ENCODE measurements at places on chromosomes 1 and 21. TPM values are rescaled to one million over a fixed set of nuclear protein-coding genes. Genes with fewer than 3 reads are reported as not detected.
A peak's percentile ranks its signal among the peaks of the same experiment; 100 is the strongest.

DNA sequence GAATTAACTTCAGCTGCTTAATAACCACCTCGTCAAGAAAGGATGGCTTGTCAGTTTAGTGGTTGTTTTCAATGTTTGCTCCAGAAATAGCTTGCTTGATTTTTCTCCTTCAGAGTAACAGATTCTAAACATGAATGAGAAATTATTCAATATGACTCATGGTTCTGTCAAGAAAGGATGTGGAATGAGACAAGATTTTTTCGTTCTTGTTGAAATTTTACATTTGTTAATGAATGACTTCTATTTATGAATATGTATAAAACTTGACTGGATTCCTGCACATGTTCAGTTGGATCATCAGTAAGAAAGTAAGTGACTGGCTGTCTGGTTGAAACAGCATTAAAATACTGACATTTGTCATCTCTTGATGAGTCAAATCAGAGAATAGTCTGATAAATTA lies 38.3 kb downstream of the IFI44 start:
- H3K27me3 ChIP-seq = peaks cover 10% of the 10 kb centered on the region
- no peaks in the 10 kb centered on the region for H3K36me3 ChIP-seq
- H3K4me3 ChIP-seq = no peak overlapping the region
- no peak for DNase-seq
- H3K4me1 ChIP-seq = no peaks in the 10 kb centered on the region

GRCh38 chr1:194466706-194467105 lies 1280.3 kb upstream of the B3GALT2 start:
- H3K4me1 ChIP-seq = no peaks in the 10 kb centered on the region
- H3K4me3 ChIP-seq = no peak overlapping the region
- H3K27me3 ChIP-seq = peaks cover 5% of the 10 kb centered on the region
- no peak for DNase-seq

GRCh38 chr21:14771593-14771992 lies 225.5 kb upstream of the SAMSN1 start:
- H3K4me3 ChIP-seq = no peak overlapping the region
- no peak for DNase-seq
- no peaks in the 10 kb centered on the region for H3K4me1 ChIP-seq
- H3K27ac ChIP-seq = no peak overlapping the region
- H3K27me3 ChIP-seq = no peaks in the 10 kb centered on the region
- H3K36me3 ChIP-seq = no peaks in the 10 kb centered on the region

GRCh38 chr1:92705446-92705845 lies 79.5 kb downstream of the EVI5 start:
- peaks cover 3% of the 10 kb centered on the region for H3K27me3 ChIP-seq
- no peaks in the 10 kb centered on the region for H3K36me3 ChIP-seq
- DNase-seq = no peak
- H3K4me3 ChIP-seq = no peak overlapping the region
- no peak overlapping the region for H3K27ac ChIP-seq
- peaks cover 3% of the 10 kb centered on the region for H3K4me1 ChIP-seq

- H3K4me3 ChIP-seq = no peak overlapping the region
- H3K36me3 ChIP-seq = no peaks in the 10 kb centered on the region
- no peak for DNase-seq
- peaks cover 5% of the 10 kb centered on the region for H3K27me3 ChIP-seq
These were observed 51.3 kb downstream of the LGR6 start for GRCh38 chr1:202244841-202245261.

DNA sequence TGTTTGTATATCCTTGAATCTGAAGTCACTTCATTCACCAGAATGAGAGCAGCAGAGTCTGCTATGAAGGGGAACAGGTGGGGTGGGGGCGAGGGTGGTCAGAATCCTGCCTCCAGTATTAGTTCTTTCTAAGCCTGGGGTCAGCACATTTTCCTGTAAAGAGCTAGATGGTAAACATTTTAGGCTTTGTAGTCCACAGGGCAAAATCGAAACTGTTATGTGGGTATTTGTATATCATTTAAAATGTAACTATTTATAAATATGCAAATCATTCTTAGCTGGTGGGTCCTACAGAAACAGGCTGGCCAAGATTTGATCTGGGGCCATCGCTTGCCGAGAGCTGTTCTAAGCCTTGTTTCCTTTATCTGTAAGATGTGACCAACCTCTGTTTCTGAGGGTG lies 96.0 kb downstream of the IGSF21 start:
- H3K27ac ChIP-seq = no peak overlapping the region
- no peak for DNase-seq
- H3K36me3 ChIP-seq = no peaks in the 10 kb centered on the region
- peaks cover 25% of the 10 kb centered on the region for H3K27me3 ChIP-seq
- H3K4me3 ChIP-seq = no peak overlapping the region

DNA sequence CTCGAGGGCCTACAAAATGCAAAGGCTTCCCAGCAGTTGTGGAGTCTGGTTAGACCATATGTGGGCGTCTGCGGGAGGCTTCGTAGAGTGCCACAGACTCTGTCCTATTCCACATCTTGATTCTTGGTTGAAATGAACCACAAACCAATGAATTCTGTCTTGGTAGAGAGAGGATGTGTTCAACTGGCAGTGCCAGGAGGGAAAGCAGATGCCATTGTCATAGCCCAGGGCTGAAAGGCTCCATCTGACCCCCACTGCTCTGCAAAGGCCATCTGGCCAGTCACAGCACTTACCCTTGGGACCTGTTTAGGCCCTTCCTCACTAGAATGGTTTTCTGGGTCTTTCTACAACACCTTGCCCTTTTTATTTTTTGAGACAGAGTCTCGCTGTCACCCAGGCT lies 22.1 kb downstream of the ACOT11 start:
- no peaks in the 10 kb centered on the region for H3K27me3 ChIP-seq
- no peak overlapping the region for H3K27ac ChIP-seq
- no peak for DNase-seq

GRCh38 chr1:218983848-218984247 lies 189.8 kb upstream of the LYPLAL1 start:
- no peaks in the 10 kb centered on the region for H3K4me1 ChIP-seq
- no peak overlapping the region for H3K27ac ChIP-seq
- no peak for DNase-seq

DNA sequence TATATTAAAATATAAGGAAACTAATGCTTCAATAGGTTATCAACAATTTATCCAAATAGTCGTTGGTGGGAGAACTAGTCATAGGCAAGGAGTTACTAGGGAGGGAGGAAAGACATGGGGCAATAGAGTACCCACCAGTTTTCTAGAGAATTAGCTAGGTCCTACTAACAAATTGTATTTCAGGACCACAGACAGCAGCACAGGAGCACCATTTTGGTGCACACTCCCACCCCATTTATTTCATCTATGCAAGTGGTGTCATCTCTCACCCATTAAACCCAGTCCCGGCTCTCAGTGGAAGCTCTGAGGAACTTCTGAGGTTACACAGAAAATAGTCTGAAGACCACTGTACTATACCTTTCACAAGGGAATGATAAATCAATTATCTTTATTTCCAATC lies 89.0 kb upstream of the BCAR3 start:
- H3K4me3 ChIP-seq = no peak overlapping the region
- H3K27me3 ChIP-seq = no peaks in the 10 kb centered on the region
- H3K27ac ChIP-seq = no peak overlapping the region
- no peak for DNase-seq
- H3K4me1 ChIP-seq = peaks cover 12% of the 10 kb centered on the region

GRCh38 chr1:6097117-6097595 lies 51.5 kb downstream of the KCNAB2 start:
- no peaks in the 10 kb centered on the region for H3K27me3 ChIP-seq
- no peak for DNase-seq
- no peaks in the 10 kb centered on the region for H3K4me1 ChIP-seq
- no peak overlapping the region for H3K27ac ChIP-seq
- peaks cover 17% of the 10 kb centered on the region for H3K36me3 ChIP-seq
- H3K4me3 ChIP-seq = no peak overlapping the region

- H3K4me1 ChIP-seq = peaks cover 14% of the 10 kb centered on the region
- DNase-seq = no peak
- peak overlapping the region; percentile 60 for H3K4me3 ChIP-seq
- no peak overlapping the region for H3K27ac ChIP-seq
These were observed 214 bp downstream of the NCAM2 start for GRCh38 chr21:20998456-20998789.

DNA sequence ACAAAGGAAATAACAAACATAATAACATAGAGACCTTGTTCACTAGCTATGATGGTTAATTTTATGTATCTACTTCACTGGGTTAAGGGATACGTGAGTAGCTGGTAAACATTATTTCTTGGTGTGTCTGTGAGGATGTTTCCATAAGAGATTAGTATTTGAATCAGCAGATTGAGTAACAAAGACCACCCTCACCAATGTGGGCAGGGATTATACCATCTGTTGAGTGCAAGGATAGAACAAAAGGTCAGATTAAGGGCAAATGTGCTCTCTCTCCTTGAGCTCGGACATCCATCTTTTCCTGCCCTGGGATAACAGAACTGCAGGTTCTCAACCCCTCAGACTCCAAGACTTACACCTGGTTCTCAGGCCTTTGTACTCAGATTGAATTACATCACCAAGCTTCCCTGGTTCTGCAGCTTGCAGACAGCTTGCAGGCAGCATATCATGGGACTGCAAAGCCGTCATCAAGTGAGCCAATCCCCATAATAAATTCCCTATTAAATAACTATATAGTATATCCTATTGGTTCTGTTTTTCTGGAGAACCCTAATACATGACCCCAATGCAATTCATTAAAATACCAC lies 9.2 kb downstream of the SPATA6 start:
- no peaks in the 10 kb centered on the region for H3K27me3 ChIP-seq
- H3K4me3 ChIP-seq = no peak overlapping the region
- DNase-seq = no peak
- no peak overlapping the region for H3K27ac ChIP-seq
- H3K36me3 ChIP-seq = no peaks in the 10 kb centered on the region

DNA sequence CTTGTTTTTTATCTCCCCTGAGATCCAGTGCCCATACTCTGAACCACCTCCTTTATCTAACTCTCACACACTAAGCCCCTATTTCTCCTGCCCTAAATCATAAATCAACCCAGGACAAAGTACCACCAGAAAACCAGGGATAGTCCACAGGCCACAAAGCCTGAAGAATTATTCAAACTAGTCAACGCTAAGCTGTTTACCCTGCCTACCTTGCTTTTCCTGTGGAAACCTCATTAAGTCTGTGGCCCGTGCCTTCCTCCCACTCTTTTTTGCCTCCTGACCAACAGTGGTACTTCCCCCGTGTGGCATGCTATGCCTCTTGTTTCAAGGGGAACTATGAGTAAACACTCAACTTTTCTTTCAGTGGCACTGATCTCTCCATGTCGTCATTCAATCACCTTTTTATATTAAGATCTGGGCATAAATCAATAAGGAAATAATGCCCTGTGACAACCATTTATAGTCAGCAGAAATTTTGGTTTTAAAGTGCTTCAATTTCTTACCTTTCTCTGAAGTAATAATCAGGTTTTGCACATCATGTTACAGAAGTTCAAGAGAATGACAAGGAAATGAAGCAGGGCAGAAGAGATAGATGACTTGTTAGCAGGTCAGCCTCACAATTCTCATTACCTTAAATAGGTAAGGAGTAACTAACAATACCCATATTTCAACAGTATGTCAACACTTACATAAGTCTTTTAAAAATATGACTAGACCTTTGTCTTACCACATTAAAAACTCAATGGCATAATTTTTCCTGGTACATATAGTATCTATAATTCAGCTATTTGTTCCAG lies 32.1 kb downstream of the EYA3 start:
- DNase-seq = peak; percentile 85
- peaks cover 18% of the 10 kb centered on the region for H3K36me3 ChIP-seq
- peaks cover 47% of the 10 kb centered on the region for H3K4me1 ChIP-seq
- no peaks in the 10 kb centered on the region for H3K27me3 ChIP-seq

GRCh38 chr1:175862408-175862807 lies 119.0 kb upstream of the TNR start:
- no peaks in the 10 kb centered on the region for H3K36me3 ChIP-seq
- H3K27ac ChIP-seq = no peak overlapping the region
- peaks cover 3% of the 10 kb centered on the region for H3K27me3 ChIP-seq

GRCh38 chr1:232854798-232855159 lies 49.6 kb downstream of the MAP10 start:
- no peaks in the 10 kb centered on the region for H3K36me3 ChIP-seq
- H3K4me1 ChIP-seq = peaks cover 5% of the 10 kb centered on the region
- no peak overlapping the region for H3K4me3 ChIP-seq
- no peak overlapping the region for H3K27ac ChIP-seq
- no peaks in the 10 kb centered on the region for H3K27me3 ChIP-seq

GRCh38 chr1:154154534-154155191 lies at the start of gene NUP210L:
Gene NUP210L, minus strand, starts transcription at chr1:154155073.
- H3K36me3 ChIP-seq = peaks cover 46% of the 10 kb centered on the region
- peaks cover 58% of the 10 kb centered on the region for H3K4me1 ChIP-seq
- DNase-seq = no peak
- H3K27me3 ChIP-seq = no peaks in the 10 kb centered on the region
- H3K27ac ChIP-seq = peak within 1 kb of the TSS; percentile 64
- H3K4me3 ChIP-seq = no peak within 1 kb of the TSS

GRCh38 chr1:81345110-81345509 lies 455.6 kb upstream of the ADGRL2 start:
- no peaks in the 10 kb centered on the region for H3K36me3 ChIP-seq
- H3K4me3 ChIP-seq = no peak overlapping the region
- no peaks in the 10 kb centered on the region for H3K4me1 ChIP-seq
- no peak for DNase-seq

DNA sequence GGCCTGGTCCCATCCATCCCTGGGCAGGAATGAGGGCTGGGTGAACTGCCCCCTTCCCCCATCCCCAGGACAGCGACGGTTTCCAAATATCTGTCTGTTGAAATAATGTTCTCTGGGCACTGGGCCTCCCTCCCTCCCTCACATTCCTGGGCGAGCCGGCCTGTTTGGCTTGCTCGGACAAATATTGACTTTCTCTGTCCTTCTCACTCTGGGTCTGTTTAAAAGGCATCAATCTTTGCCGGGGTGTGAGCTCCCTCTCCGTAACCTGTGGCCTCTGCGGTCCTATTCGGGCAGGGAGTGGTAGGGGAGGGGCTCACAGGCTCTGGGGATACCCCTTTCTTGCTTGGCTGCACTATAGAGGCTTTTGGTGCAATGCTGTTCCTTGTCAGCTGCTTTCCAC lies 40.2 kb downstream of the FOXD2 start:
- H3K27ac ChIP-seq = no peak overlapping the region
- DNase-seq = no peak
- no peaks in the 10 kb centered on the region for H3K4me1 ChIP-seq
- H3K4me3 ChIP-seq = no peak overlapping the region

GRCh38 chr1:20325844-20326420 lies 35.3 kb downstream of the VWA5B1 start:
- no peak overlapping the region for H3K27ac ChIP-seq
- H3K4me1 ChIP-seq = peaks cover 26% of the 10 kb centered on the region
- H3K4me3 ChIP-seq = no peak overlapping the region
- H3K27me3 ChIP-seq = peaks cover 24% of the 10 kb centered on the region
- DNase-seq = no peak

GRCh38 chr1:51960262-51960661 lies 30.2 kb downstream of the RAB3B start:
- no peak for DNase-seq
- H3K4me1 ChIP-seq = peaks cover 2% of the 10 kb centered on the region
- H3K27ac ChIP-seq = no peak overlapping the region
- H3K36me3 ChIP-seq = no peaks in the 10 kb centered on the region

TMEM81 gene
- 1.9 TPM for total RNA-seq

ITLN1 gene
- total RNA-seq = not detected

HSD3B1 gene
- total RNA-seq = not detected

RPTN gene
- not detected for total RNA-seq

NBPF6 gene
- not detected for total RNA-seq

TMEM200B gene
- total RNA-seq = 1.1 TPM

G0S2 gene
- total RNA-seq = 21.9 TPM

PCNX2 gene
- 14.7 TPM for total RNA-seq
